Lung microvascular endothelial cell (primary cell): ENCODE measurements at places on chromosomes 11 and 22.

- no peak for DNase-seq
Observed at GRCh38 chr22:19292458-19293230, 1.1 kb upstream of the CLTCL1 start.

DNA sequence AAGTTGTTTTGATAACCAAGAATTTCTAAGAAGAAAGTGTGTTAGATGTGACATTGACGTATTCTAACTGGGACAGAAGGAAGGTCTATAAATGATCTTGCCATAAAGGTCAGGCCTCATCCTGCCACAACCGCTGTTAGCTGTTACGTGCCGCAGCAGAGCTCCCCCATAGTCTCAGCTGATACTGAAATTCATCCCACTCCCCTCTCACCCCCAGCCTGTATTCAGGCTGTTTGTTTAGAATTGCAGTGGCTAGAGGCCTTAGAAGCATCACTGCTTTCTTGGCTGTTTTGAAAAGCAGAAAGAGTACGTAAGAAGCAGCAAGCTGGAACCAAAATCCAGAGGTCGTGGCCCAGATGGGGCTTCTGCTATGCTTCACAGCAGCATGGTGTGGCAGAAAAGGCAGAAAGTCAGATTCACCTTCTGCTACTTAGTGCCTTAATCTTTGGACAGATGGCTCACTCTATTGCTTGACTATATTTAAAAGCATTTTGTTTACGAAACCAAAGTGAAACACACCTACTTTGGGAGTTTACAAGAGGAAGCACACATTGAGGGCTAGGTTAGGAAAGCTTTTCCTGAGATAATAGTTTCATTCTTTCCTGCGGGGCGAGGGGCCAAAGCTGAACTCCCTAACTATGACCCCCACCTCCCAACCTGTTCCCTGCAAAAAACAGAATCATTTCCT, 950 bp upstream of the LAYN start:
- DNase-seq, result no peak

DNA sequence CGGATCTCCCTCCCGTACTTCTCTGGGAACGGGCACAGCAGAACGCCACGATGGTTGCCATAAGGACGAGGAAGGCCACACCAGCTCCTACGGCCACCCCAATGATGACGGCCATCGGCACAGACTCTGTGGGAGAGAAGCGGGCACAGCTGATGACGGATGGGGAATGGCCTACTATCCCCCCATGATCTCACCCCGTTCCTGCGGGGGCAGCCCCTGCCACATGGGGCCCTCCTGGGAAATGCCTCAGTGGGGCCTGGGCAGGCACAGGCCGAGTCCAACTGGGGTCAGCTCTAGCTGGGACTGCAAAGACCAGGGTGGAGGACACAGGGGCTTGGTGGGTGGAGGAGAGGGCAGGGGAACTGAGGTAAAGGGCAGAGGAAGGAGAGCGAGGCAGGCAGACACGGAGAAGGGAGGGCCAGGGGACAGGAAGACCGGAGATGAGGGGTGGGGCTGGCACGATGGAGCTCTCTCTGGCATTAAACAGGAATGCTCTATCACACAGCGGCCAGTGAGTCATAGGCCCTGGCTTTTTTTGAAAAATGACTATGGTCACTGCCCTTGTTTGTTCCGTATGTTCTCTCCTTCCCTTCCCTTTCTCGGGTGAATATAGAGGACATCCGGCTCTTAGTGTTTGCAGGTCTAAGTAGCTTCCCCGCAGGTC, 76.0 kb downstream of the ST3GAL4 start:
- DNase-seq, result peak; percentile 81

DNA sequence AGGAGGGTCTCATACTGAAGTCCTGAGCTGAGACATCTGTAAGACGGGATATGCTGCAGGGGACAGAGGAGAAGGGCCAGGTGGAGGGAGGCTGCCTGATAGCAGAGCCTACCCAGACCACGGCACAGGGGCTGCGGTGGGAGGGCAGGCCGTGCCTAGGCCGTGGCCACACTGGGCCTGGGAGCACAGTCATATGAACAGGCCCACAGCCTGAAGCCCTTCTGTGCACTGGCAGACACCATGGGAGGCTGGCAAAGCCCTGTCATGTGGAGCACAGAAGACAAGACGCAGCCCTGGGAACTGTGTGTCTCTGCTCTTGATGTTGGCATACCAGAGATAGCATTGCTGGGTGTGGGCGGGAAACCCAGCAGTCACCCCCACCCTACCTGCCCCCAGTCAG, 3.3 kb downstream of the SPATA19 start:
- DNase-seq, result no peak

DNA sequence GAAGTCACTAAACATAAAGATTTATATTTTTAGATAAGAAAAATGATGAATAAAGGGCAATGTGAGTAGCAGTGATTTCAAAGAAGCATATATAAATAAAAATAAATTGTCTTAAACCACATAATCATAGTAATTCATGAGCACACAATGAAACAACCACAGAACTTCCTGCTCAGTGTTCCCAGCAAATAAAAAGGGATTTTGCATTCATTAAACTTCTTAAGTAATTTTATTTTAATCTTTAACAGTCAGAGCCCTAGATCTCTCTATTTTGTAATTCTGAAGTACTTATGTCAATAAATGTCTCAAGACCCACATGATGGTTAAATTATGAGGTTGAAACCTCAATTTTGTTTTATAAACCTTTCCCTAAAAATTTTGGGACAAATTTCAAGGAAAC, 14.5 kb upstream of the MMP20 start:
- no peak for DNase-seq

GRCh38 chr11:83678831-83679584, 392.8 kb upstream of the CCDC90B start:
- DNase-seq, result no peak

- no peak for DNase-seq
Observed at GRCh38 chr11:2812371-2812991, 73.1 kb downstream of the CDKN1C start.

GRCh38 chr11:63918507-63919191, 1.7 kb upstream of the RCOR2 start:
- no peak for DNase-seq

DNA sequence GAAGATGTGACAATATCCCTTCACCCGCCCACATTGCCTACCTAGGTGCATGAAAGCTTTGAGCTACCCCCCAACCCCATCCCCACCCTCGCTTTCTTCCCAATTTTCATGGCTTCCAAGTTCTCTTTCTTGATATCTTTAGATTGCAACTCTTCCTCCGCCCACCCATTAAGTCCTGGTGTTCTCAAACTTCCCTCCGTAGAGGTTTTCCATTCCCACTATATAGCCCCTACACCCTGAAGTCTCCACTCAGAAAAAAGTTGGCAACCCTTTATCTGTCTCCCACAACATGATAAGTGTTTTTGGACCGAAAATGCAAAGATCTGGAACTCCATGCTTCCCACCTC, 572 bp downstream of the ZNF70 start:
- no peak for DNase-seq

DNA sequence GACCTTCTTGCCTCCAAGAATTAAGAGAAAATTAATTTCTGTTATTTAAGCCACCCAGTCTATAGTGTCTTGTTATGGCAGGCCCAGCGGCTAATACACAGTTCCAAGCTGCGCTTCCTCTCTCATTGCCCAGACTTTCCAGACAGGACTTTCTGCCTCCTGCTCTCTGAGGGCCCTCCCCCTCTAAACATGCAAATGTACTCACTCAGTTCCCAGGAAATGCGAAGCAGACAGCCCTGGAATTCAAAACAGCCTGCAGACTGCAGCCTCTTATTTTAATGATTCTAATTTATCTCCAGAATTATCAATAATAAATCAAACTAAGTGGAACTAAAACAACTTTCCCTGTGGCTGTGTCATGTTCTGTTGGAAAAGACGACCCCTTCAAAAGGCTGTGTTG, 115.5 kb upstream of the ISX start:
- no peak for DNase-seq

GRCh38 chr11:76030968-76031590, 175.2 kb downstream of the WNT11 start:
- no peak for DNase-seq

DNA sequence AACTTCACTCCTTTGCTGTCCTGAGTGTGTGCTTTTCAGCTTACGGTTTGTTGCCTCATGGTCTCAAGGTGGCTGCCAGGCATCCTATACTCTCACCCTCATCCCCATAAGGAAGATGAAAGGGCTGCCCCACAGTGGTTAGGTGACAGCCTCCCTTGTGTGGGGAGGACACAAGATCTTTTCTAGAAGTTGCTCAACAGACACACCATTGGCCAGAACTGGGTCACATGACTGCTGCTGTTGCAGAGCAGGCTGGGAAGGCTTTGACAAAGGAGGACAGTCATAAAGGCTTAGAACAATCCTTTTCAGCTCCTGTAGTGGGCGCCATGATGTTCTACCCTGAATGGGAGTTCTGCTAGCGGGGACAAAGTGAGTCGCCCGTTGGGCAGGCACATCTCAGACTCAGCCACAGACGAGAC, 69.7 kb upstream of the RASD2 start:
- DNase-seq, result peak; percentile 57

DNA sequence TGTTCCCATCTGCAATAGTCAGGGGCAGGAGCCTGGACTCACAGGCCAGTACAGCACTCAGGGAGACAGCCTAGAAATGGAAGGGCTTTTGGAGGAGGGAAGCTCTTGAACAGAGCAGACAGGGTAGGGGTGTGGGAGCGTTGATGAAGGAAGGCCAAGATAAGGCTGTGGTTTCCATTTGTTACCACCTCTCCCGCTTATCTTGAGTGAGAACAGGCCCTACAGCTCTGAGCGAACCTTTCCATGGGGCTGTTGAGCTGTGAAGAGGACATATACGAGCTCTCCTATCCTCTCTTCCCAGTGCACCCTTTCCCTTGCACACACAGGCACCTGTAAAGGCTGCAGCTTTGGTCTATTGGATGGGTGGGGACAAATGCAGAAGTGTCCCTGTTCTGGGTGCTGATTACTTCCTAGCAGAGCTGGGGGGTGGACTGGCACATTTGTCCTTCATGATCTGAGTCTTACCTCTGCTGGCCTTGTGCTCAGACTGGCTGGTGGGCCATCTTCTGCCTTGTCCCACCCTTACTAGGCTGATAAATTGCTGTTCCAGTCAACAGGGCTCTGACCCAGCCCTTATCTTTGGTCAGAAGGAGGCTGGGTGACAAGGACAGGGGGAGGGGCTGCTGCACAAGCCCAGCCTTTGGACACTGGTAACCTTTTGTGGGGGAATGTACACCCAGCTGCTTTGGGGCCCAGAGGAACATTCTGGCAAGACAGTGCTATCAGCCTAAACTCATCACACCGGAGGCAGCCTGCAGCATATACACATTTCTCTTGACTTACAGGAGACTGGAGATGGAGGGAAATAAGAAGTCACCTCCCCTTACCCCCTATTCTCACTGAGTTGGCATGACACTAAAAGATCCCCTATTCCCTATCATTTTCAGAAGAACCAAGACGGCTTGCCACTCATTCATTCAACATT, 80.1 kb upstream of the NNMT start:
- no peak for DNase-seq

DNA sequence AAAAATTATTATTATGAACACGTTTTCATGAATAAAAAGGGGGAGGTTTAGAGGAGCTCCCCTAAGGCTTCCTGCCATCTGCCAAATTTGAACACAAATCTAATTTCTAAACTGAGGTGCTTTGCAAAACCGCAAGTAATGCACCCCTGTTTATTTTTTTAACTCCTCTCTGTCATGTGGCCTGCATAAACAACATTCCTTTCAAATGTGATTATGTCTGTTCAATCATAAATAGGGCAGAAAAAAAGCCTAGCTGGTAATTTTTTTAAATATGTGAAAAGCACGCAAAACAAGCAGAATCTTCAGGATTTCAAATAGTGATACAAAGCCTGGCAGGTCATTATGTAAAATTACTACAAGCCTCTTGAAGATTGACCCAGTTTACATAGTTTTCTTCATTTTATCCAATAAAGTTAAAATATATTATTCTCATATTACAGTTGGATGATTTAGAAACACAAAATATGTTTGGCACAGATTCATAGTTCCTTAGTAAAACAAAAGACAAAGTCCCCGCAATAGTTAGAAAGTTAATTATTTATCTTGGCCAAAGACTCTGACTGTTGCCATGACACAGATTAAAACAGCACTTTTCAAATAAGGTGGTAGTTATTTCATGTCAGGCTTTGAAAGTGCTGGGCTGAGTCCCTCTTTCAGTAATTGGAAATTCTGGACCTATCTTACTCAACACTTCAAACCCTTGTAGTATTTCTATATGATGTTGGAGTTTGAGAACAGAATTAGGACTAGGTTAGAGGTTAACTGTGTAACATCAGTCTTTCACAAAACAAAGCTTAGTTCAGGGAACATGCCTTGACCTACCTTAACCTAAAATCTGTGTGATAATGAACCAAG, 200.3 kb upstream of the MPPED2 start:
- DNase-seq, result no peak

DNA sequence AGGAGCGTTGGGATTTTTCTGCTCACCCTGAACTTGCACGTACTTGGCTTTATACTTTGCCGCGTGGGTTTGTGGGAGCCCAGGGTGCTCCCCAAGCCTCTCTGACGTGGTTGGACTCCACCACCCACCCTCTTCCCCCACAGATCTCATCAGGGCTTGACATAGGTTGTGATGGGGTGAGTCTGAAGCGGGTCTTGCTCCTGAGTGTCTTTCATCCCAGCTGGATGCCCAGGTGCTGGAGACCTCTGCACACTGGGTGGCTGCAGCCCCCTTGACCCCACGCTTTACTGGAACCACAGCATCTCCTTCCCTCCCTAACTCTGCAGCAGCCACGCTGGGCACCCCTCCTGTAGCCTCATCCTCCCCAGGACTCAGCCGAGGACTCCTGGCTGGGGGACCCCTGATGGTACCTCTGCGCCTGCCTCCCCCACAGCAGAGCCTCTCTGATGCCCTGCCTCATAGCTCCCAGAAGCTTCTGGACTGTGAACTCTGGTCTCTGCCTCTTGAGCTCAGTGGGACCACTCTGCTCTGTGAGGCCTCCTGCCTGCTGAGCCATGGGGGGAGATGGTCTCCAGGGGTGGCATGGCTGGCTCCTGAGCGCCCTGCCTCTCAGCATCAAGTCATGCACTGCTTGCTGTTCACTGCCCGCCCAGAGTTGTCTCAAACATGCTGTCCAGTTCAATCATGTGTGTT, 45.2 kb downstream of the MYEOV start:
- DNase-seq, result no peak

- no peak for DNase-seq
Observed at GRCh38 chr11:110763249-110764011, 51.2 kb upstream of the ARHGAP20 start.

DNA sequence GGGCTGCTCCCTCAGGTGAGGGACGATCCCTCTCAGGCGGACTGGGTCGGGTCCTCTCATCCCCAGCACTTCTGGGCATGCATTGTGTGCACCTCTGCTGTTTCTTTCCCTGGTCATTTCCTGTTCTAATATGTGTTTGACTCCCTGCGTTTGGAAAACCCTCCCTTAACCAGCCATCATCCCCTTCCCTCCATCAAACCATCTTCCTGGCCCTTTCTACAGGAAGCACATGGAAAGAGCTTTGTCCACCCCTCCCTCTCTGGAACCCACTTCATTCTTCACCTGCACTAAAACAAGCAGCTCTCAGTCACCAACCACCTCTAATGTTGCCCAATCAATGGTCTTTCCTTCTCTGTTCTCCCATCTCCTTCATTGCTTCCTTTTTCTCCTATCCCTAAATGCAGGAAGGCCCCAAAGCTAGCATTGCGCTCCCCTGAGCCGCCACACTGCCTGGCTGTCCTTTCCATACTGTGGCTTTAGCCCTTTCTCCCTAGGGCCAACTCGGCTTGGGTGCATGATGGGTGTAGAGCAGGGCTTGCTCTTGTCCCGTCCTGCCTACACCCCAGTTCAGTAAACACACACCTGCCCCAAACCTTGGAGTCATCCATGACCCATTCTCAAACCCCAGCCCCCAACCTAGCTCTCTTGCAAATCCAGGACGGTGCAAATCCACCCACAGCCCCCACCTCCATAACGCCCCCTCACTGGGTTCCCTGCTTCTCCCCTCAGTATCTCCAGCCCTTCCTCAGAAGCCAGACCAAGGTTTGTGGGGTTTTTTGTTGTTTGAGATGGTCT, 5.4 kb upstream of the GAS2L1 start:
- DNase-seq, result no peak
